ENCODE measurements at places on chromosomes 1 and 21. TPM values are rescaled to one million over a fixed set of nuclear protein-coding genes. Genes with fewer than 3 reads are reported as not detected.

GRCh38 chr1:212397171-212397570 is 17.5 kb downstream of the PACC1 start:
- DNase-seq = no peak

DNA sequence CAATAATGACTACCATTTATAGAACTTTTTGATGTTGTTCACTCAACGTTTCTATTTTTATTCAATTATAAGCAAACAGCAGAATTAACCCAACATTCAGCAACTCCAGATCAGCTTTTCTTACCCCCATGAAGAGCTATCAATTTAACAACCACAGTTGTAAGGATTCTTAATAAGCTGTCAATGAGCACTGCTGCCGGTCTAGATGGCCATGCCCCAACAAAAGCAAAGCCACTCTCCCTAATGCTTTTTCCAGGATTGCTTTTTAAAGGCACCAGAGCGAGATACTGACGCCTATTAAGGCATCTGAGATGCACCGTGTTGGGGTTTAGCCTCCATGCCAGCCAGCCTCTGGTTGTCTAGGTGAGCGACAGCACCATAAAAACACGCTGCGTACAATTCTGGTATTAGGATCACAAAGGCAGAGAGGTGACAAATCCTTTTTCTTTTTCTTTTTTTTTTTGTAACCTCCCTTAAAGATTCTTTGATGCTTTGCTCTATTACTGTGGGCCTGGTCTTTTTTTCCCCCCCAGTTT is 39.5 kb downstream of the PTPRC start:
- no peak for DNase-seq

DNA sequence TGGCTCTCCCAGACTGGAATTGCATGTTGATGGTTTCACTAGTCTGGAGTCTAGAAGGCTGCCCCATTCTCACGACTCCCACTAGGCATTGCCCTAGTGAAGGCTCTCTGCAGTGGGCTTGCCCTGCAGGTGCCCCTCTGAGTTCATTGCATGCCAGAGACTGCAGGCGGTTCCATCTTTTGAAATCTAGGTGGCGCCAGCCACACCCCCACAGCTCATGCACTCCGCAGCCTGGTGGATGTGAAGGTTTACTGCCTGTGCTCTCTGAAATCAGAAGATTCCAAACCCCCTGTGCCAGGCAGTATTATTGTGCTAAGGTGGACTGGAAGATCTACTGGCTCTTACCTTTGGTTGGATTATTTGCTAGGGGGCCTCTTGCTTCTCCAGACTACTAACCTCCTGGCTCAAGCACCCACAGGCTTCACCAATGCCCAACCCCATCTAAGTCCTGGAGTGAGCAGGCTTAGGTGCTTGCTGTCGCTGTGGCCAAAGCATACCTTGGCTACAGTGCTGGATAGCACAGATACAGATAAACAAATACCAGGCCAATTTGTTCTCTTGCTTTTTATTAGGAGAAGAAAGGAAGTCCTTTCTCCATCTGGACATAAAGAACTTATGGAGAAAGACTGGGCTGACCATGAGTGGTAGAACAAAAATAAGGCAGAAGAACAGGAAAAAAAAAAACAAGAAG is 83.5 kb upstream of the SIM2 start:
- no peak for DNase-seq

- DNase-seq = no peak
These were observed 37.3 kb downstream of the CHAF1B start for GRCh38 chr21:36422279-36423098.

DNA sequence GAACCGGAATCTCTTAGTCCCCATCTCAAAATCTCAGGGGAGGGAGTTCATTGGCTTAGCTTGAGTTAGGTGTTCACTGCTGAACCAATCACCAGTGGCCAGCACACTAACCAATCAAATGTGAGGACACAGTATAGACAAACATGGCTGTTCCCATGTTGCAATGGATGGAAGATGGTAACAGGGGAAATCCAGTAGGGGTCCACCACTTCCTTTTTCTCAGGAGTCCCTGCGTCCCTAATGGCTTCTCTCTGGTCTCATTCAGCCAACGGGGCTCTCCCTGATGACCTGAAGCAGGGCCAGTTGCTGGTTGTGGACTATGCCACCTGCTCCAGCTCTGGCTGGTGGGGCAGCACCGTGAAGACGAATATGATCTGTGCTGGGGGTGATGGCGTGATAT is 9.7 kb downstream of the CELA2B start:
- no peak for DNase-seq

GRCh38 chr1:3656450-3657095 is 4.3 kb downstream of the TP73 start:
- DNase-seq = no peak

DNA sequence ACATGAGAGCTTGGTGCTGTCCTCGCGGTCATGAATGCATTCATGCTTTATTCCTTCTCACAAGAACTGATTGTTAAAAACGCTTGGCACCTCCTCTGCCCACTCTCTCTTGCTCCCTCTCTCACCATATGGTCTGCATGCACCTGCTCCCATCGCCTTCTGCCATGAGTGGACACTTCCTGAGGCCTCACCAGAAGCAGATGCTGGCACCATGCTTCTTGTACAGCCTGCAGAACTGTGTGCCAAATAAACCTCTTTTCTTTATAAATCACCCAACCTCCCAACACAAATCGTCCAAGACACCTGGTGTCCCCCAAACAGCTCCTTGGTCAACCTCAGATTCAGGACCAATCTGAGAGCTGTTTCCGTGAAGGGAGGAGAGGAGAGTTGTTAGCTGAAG is 43.3 kb upstream of the PCBP3 start:
- no peak for DNase-seq

- DNase-seq = no peak
These were observed 4.5 kb downstream of the PADI1 start for GRCh38 chr1:17209430-17209829.

DNA sequence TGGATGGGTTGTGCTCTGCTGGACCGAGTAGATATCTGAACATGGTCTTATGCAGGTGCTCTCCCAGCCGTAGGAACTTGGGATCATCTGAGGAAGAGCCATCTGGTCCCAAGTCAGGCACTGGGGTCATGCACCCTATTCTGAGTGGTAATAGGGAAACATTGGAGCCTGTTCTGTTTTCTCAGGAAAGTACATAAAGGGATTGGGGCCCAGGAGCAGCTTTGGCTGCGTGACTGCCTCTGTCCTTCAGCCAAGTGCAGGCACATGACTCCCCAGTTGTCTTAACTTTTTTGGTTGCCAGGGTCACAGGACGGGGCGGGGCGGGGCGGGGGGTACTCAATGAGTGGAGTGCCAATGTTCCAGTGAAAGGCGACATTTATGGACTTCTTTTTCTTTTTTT is 11.5 kb downstream of the PFKFB2 start:
- DNase-seq = no peak

GRCh38 chr1:208031316-208031931 is 120.5 kb upstream of the CD34 start:
- no peak for DNase-seq

- no peak for DNase-seq
These were observed 2.7 kb downstream of the KHDC4 start for GRCh38 chr1:155931332-155932038.

DNA sequence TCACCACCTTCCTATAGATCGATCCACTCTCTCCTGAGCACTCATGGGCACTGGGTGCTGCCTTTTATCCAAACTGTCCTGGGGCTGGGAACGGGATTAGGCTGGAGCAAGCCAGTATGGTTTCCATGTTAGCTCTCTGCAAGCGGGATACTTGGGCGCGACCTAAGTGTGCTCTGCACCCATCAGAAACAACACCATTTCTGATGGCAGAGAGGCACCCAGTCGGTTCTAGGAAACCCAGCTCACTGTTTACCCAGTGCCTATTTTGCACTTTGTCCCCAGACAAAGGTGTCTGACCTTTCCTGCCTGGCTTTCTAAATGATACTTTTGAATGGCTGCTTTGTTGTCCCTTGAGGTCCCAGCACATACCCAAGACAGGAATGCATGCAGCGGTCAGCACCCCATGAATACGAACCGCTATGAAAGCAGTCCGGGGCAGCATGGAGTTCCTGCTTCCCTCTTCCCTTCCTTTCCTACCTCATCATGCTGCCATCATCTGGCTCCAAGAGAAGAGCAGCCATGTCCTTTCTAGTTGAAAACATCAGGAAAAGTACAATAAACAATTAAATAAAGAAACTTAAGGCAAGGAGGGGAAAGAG is 83.9 kb downstream of the TRABD2B start:
- no peak for DNase-seq

DNA sequence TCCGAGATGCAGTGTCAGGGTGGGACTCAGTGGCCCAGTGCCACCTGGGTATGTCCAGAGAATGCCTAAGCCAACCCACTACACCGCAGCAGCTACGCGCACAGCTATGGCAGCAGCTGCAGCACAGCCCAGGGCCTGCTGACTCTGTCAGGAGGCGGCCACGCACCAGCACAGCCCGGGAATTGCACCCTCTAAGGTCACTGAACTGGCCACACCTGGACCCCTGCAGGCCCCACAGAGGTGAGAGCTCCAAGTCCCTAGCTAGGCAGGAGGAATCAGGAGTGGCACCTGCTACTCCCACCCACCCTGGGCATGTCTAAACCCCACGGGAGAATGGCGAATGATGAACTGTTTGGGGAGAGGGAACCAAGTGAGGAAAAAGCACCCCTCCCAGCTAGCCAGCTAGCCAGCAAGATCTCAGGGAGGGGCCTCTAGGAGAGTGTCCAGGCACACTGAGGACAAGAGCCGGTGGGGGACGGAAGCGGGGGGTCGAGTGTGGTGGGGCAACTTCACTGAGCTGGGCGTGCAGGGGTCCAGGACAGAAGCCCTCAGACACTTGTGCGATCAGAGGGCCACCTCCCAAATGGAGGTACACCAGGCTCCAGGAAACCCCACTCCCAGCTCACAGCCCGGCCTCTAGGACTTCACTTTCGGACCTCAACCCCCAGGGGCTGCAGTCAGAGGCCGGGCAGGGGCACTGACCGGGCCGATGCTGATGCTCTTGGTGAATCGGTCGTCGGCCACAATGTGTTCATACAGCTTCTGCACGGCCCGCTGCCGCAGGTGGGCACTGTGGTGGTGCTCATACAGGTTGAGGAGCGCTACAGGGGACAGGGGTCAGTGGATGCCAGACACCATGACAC is 13.9 kb downstream of the LSS start:
- no peak for DNase-seq

GRCh38 chr1:154521695-154522094 is 19.5 kb upstream of the SHE start:
- DNase-seq = no peak

DNA sequence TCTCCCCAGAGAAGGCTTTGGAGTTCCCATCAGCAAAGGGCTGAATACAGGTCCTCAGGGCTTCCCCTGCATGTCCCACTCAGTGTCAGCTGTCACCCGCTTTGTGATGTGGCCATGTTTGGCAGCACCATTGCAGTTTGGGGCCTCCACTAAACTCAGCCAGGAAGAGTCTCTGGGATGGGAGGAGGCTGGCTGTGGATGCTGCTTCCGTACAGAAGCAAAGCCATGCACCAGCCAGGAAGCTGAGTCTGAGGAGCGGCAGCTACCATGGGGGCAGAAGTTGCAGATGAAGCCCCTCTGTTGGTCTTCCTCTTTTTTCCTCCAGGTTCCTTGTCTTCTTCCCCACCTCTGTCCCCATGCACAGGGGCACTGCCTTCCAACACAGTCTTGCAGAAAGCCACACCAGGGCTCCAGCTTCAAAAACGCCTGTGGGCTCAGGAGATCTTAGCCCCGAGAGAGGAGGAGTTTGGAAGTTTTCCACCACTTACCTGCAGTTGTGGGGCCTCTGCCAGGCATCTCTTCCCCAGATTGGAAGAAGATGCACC is 416.8 kb downstream of the NPHP4 start:
- DNase-seq = no peak

- no peak for DNase-seq
These were observed 9.6 kb downstream of the FNDC7 start for GRCh38 chr1:108722292-108722691.

DNA sequence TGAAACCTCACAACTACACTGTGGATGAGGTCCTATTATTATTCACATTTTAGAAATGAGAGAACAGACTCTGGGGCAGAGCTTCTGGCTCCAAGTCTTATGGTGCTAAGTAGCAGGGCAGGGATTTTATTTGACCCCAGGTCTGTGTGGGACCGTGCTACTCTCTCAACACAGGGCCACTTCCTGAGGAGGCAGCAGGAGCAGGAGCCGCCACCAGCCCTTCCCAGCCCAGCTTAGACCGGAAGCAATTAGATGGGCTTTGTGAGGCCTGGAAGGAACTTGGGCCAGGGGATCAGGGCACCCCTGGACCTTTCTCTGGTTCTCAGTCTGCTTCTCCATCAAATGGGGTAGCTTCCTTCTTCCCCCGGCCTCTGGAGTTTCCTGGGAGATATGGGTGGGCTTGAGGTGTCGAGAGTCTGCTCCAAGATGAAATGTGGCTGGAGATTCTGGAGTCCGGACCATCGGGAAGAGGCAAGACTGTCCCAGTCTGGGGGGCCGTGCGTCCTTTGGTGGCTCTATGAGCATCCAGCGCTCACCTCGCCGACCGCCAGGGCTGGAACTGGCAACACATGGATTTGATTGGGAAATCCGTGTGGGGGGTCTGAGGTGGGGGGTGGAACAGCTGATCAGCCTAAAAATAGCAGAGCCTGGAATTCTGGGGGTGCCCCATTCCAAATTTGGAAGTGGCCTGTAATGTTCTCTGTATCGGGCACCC is 136.8 kb downstream of the FOXD2 start:
- DNase-seq = no peak

DNA sequence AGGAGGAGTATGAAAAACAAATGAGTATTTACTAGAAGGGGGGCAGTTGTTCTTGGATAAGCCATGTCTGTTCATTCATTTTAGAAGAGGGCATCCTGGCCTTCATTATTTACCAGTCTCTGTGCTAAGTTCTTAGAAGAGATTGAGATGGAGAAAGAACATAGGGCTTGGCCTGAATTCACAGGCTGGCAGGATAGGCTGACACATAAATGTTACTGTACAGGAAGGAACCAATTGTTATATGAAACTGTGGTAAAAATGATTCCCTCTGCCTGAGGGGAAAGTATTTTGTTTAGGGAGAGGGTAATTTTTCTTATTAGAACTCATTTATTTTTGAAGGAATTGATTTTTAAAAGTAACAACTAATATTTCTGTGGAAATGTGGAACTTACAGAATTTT is 99.5 kb downstream of the MAN1A2 start:
- no peak for DNase-seq

GRCh38 chr1:200535605-200536004 is 84.9 kb downstream of the KIF14 start:
- no peak for DNase-seq

The KCNK2 gene
- total RNA-seq = not detected

The LCE3E gene
- not detected for total RNA-seq

The ITLN1 gene
- not detected for total RNA-seq

The PLPPR4 gene
- not detected for total RNA-seq

The DYNLT4 gene
- not detected for total RNA-seq

The IVL gene
- total RNA-seq = not detected

The ANGPTL1 gene
- total RNA-seq = not detected

All from activated T-helper 1 cell treated with anti-CD3 and anti-CD28 coated beads, Interleukin-12 subunit alpha, Interleukin-12 subunit beta, Interleukin-2, Interleukin-4 antibody, amounts not matched to agents 30 ng/mL and 10 ng/mL and 1 ng/mL, durations not matched to agents 14 hours and 24 hours and 36 hours (primary cell).